ENCODE measurements at places on chromosomes 3 and 15.

GRCh38 chr15:92304223-92304975 is 89.3 kb upstream of the ST8SIA2 start:
- no peak for DNase-seq

- DNase-seq, result no peak
Observed at GRCh38 chr3:100024520-100025303, 89.6 kb downstream of the FILIP1L start.

- DNase-seq, result no peak
Observed at GRCh38 chr15:43516801-43517353, 531 bp upstream of the MAP1A start.

DNA sequence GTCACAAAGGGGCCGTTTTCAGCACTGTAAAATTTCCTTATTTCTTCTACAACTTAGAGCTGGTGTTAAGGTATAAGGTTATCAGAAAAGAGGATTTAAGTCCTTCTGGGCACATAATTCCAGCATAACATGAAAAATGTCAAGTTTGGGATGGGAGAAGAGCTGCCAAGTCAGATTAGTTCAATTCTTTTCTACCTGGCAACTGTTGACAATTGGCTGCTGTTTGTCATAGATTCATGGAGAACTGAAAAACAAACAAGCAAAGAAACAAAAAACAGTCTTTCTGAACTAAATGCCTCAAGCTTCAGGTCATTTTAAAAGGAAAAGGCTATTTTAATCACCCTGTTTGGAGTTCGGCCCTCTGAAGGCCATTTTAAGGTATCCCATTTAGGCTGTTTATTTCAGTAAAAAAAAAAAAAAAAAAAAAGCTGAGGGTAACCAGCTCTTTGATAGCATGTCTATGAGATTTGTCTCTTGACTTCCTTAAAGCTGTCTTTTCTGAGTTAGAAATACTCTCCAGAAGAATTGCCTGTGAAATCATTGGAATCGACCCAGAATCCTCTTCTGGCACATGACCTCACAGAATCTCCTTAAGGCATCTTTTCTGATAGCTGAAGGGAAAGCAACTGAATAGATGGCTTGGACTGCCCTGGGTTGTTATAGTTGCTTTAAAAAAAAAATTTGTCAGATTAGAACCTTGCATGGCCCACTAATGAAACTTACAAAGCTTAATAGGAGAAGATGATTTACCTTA is 173.3 kb downstream of the SEMA6D start:
- no peak for DNase-seq

GRCh38 chr15:89926158-89926557 is 13.4 kb upstream of the ARPIN start:
- DNase-seq, result no peak

All from retinal pigment epithelial cell (primary cell).